ENCODE measurements at places on chromosomes 16 and 17.

GRCh38 chr16:65534121-65534528, 412.3 kb upstream of the CDH11 start:
- DNase-seq: no peak

GRCh38 chr17:63973930-63974593, 1.3 kb upstream of the SCN4A start:
- no peak for DNase-seq

GRCh38 chr16:30761427-30761927, 385 bp downstream of the CFAP119 start:
- DNase-seq: peak; percentile 22

- no peak for DNase-seq
Observed at GRCh38 chr16:64507240-64508024, 614.4 kb downstream of the CDH11 start.

GRCh38 chr16:62732092-62732491, 695.9 kb upstream of the CDH8 start:
- DNase-seq: no peak

GRCh38 chr17:79935197-79935885, 96.1 kb upstream of the CBX4 start:
- no peak for DNase-seq

- no peak for DNase-seq
Observed at GRCh38 chr16:64951193-64951592, 170.7 kb downstream of the CDH11 start.
